ENCODE measurements at places on chromosomes 3 and 15. TPM values are rescaled to one million over a fixed set of nuclear protein-coding genes. Genes with fewer than 3 reads are reported as not detected.

The ARL8B gene
- total RNA-seq = 6.4 TPM

- H3K4me1 ChIP-seq = no peaks in the 10 kb centered on the region
- no peak overlapping the region for H3K4me3 ChIP-seq
- no peaks in the 10 kb centered on the region for H3K27me3 ChIP-seq
- DNase-seq = no peak
Observed at GRCh38 chr3:161316006-161316689, 55.2 kb downstream of the SPTSSB start.

The ZNF662 gene
- total RNA-seq = 7.7 TPM

GRCh38 chr3:189457631-189458412 lies 173.4 kb upstream of the TP63 start:
- H3K4me1 ChIP-seq = no peaks in the 10 kb centered on the region
- no peak for DNase-seq
- H3K36me3 ChIP-seq = no peaks in the 10 kb centered on the region
- H3K4me3 ChIP-seq = no peak overlapping the region

- H3K27ac ChIP-seq = no peak overlapping the region
- no peak for DNase-seq
- H3K4me3 ChIP-seq = no peak overlapping the region
- no peaks in the 10 kb centered on the region for H3K36me3 ChIP-seq
- H3K27me3 ChIP-seq = no peaks in the 10 kb centered on the region
Observed at GRCh38 chr15:28986726-28987125, 101.0 kb downstream of the APBA2 start.

- no peak overlapping the region for H3K4me3 ChIP-seq
- H3K36me3 ChIP-seq = no peaks in the 10 kb centered on the region
- no peaks in the 10 kb centered on the region for H3K27me3 ChIP-seq
- no peak overlapping the region for H3K27ac ChIP-seq
- H3K4me1 ChIP-seq = no peaks in the 10 kb centered on the region
Observed at GRCh38 chr15:62104401-62104800, 37.6 kb downstream of the C2CD4A start.

- no peak overlapping the region for H3K4me3 ChIP-seq
- no peaks in the 10 kb centered on the region for H3K27me3 ChIP-seq
Observed at GRCh38 chr3:168575750-168576149, 480.0 kb upstream of the GOLIM4 start.

GRCh38 chr15:97502038-97502437 lies 458.5 kb upstream of the ARRDC4 start:
- H3K27ac ChIP-seq = no peak overlapping the region
- H3K4me3 ChIP-seq = no peak overlapping the region
- no peak for DNase-seq
- H3K4me1 ChIP-seq = no peaks in the 10 kb centered on the region
- no peaks in the 10 kb centered on the region for H3K36me3 ChIP-seq

- H3K4me1 ChIP-seq = no peaks in the 10 kb centered on the region
- no peak for DNase-seq
- no peak overlapping the region for H3K27ac ChIP-seq
- H3K4me3 ChIP-seq = no peak overlapping the region
Observed at GRCh38 chr3:136954980-136955780, 2.6 kb upstream of the IL20RB start.
